ENCODE measurements at places on chromosomes 7 and 10. TPM values are rescaled to one million over a fixed set of nuclear protein-coding genes. Genes with fewer than 3 reads are reported as not detected.

The CPVL gene
- total RNA-seq = 22.6 TPM

The SFTPA1 gene
- total RNA-seq = 7.0 TPM

The GLCCI1 gene
- 16.3 TPM for total RNA-seq

The GARIN1A gene
- 2.6 TPM for total RNA-seq

The SLC18A3 gene
- total RNA-seq = 0.20 TPM

The TLX1 gene
- total RNA-seq = not detected

The PDZD7 gene
- 5.3 TPM for total RNA-seq

The FAM131B gene
- total RNA-seq = 6.6 TPM

The TMEM225B gene
- 0.35 TPM for total RNA-seq

The TACC2 gene
- total RNA-seq = 92.5 TPM

The ADGRA1 gene
- total RNA-seq = not detected

The CLRN3 gene
- total RNA-seq = 40.8 TPM

The TASOR2 gene
- total RNA-seq = 48.5 TPM

The GPR26 gene
- not detected for total RNA-seq

The NRP1 gene
- 76.2 TPM for total RNA-seq

The GPR37 gene
- 3.7 TPM for total RNA-seq

The RPEL1 gene
- total RNA-seq = 0.09 TPM

The WEE2 gene
- not detected for total RNA-seq

Measured in mucosa of gallbladder (tissue), 1 donor.